Cardiac septum (tissue), 1 donor: ENCODE measurements at places on chromosomes 16 and 17. TPM values are rescaled to one million over a fixed set of nuclear protein-coding genes. Genes with fewer than 3 reads are reported as not detected.

ZNF469 gene
- 1.5 TPM for total RNA-seq

CDH15 gene
- 0.27 TPM for total RNA-seq

CAVIN1 gene
- total RNA-seq = 358 TPM

RBBP6 gene
- total RNA-seq = 34.7 TPM

PDILT gene
- not detected for total RNA-seq

FBXW10 gene
- 0.51 TPM for total RNA-seq

DHODH gene
- 7.3 TPM for total RNA-seq

FGF11 gene
- total RNA-seq = 3.9 TPM

TRPV2 gene
- total RNA-seq = 9.1 TPM

RPUSD1 gene
- 7.9 TPM for total RNA-seq

KRTAP2-1 gene
- total RNA-seq = not detected

CANT1 gene
- total RNA-seq = 25.2 TPM

PAQR4 gene
- total RNA-seq = 10.9 TPM

CLTC gene
- 204 TPM for total RNA-seq

KRTAP9-2 gene
- not detected for total RNA-seq

MARVELD3 gene
- total RNA-seq = not detected

ACSM3 gene
- total RNA-seq = 1.7 TPM

ZNF624 gene
- total RNA-seq = 3.4 TPM

ASPA gene
- total RNA-seq = 0.94 TPM
